ENCODE measurements at places on chromosomes 13 and 19.

GRCh38 chr13:82330499-82330898 is 1551.8 kb downstream of the SLITRK1 start:
- no peak for DNase-seq

DNA sequence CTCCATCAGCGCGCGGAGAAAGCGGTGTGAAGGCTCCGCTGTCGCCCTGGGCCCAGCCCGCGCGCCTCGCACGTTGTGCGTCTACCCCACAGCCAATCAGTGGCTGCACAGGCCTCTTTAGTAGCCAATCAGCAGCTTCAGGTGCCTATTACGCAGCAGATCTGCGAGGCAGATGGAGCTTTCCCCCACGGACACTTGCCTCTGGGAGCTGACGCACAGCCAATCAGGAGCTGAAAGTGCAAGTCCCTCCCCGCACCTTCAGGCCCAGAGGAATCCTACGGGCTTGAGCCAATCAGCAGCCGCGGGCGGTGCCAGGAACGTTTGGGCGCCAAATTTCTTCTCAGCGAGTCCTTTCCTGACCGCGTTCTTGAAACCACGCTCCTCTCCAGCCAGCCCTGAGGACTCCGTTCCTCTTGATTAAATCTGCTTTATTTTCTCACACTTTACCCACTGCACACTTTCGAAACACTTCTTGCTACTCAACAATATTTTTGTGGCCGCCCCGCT is 39.9 kb downstream of the SIGLEC7 start:
- no peak for DNase-seq

- DNase-seq, result no peak
Observed at GRCh38 chr13:95168191-95168590, 133.1 kb downstream of the ABCC4 start.

GRCh38 chr19:33398361-33399060 is 25.0 kb downstream of the CEBPG start:
- DNase-seq, result no peak

DNA sequence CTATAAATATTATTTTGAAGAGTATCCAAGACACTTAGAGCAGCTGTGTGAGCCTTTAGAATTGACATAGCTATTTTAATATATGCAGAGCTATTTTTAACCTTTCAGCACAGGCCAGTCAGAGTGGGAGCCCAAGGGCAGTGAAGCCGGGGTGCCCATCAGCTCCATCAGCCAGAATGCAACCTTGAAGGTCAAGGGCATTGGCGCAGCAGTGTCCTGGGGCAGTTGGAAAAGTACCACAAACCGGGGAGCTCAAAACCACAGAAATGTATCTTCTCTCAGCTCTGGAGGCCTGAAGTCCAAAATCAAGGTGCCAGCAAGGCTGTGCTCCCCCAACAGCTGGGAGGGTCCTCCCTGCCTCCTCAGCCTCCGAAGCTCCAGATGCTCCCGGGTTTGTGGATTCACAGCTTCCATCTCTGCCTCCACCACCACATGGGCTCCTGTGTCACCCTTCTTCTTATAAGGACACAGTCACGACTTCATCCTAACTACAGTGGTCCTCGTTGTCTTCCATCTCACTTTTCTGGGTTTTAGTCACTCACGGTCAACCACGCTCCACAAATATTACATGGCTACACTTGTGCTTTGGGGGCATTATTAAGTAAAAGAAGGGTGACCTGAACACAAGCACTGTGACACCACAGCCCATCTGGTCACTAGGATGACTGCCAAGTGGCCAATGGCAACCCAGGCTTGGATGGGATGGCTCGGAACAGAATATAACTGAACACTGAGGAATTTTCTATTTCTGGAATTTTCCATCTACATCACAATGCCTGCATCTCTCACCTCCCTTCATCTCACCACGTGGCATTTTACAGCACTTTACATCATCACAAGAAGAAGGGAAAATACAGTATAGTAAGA is 15.9 kb upstream of the GAS6 start:
- DNase-seq, result no peak

GRCh38 chr19:8212212-8212611 is 3.0 kb downstream of the CERS4 start:
- DNase-seq, result no peak

DNA sequence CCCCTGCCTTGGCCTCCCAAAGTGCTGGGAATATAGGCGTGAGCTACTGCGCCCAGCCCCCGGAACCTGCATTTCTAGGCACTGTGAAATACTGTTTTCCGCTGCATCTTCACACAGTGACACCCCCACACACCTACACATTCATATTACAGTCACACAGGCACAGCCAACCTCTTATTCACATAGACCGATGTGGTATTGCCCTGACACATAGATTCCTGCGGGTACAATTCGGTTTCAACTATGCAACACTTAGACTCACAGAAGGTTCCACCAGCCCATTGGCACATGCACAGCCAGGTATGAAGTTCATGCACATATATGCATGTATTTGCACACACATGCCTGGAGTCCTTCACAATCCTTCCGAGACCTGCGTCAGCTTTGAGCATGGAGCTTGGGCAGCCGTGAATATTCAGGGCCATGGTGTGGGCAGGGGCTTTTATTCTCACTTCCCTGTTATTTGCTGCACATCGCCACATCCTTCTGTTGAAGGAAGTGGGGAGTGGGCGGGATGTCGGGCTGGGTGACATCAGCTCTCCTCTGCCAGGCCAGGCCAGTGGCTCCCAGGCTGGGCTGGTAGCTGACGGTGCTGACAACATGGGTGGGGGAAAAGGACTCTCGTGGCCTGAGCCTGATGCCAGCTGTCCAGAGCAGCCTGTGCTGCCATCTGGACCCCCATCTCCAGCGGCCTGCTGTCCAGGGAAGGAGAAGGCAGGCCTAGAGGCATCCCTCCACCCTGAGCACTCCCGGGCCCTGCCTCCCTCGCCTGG is 5.4 kb upstream of the CDC37 start:
- no peak for DNase-seq

GRCh38 chr13:81872581-81872980 is 1531.7 kb upstream of the SPRY2 start:
- no peak for DNase-seq

DNA sequence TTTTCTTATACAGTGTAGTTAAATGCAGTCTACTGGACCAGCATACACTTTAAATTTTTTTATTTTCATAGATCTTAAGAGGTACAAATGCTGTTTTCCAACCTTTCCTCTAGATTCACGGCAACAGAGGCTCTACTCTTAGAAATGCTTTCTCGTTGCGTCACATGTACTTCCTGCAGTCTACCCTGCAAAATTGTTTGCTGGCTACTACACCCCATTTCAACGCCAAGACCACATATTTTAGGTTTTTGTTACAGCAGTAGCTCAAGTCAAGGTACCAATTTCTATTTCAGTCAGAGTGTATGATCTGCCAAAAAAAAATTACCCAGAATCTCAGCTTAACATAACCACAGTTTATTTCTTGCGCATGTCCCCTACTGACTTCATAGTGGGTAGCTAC is 94.1 kb downstream of the TNFSF13B start:
- DNase-seq, result no peak

DNA sequence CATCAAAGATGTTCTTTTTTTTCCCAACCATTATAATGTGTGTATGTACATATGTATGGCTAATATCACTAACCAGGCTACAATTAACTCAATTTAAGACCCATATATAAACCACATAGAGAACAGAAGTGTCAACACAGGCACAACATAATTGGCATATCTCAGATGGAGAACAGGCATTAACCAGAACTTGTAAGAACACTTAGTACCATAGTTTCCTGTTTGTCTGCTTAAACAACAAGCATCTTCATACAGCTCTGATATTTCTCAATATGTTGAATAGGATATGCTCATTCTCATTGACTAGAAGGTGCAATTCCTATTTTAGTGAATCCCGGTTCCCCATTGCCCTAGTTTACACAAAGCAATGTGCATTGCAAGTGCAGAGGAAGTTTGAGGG is 116.9 kb upstream of the EDNRB start:
- DNase-seq, result no peak

GRCh38 chr13:22001336-22001735 is 330.5 kb downstream of the FGF9 start:
- DNase-seq, result no peak

GRCh38 chr13:109131698-109132257 is 502.4 kb downstream of the MYO16 start:
- no peak for DNase-seq

DNA sequence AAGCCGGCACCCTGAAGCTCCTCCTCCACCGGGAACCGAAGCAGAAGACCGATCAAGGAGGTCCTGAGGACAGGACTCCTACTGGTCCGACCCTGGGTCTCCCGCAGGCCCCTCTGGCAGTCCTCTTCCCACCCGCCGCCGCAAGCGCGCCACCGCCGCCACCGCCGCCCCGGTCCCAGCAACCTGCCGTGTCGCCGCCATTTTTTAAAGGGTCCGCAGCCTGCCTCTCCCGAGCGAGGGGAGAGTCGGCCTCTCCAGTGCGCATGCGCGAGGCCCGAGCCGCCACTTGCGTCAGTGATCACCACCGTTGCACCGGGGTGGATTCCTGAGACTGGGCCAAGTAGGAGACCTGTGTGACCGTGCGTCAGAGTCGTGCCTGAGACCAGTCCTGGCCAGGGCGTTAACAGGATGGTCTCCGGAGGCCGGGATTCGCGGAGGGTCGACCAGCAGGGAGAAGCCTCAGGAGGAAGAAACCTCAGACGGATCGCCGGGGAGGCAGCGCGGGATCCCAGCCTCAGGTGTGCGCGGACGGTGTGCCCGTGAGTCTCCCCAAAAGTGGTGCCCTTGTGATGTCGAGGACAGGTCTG is 51.6 kb downstream of the ZNF146 start:
- DNase-seq, result no peak

- DNase-seq, result no peak
Observed at GRCh38 chr19:15393963-15394362, 14.4 kb upstream of the AKAP8 start.

DNA sequence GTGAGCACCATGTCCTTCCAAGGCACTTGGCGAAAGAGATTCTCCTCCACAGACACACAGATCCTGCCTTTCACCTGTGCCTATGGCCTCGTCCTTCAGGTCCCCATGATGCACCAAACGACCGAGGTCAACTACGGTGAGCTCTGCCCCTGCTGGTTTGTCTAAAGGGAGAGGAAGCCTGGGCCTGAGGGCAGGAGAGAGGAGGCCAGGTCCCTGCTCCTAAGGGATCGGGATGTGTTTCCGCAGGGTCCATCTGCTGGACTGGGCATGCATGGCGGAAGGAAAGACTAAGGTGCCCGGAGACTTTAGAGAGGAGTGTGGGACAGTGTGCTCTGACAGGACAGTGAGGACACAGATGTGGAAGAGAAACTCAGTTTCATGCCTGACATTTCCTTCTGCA is 7.6 kb downstream of the SERPINE3 start:
- no peak for DNase-seq

GRCh38 chr13:98298599-98298998 is 121.5 kb upstream of the RNF113B start:
- no peak for DNase-seq

DNA sequence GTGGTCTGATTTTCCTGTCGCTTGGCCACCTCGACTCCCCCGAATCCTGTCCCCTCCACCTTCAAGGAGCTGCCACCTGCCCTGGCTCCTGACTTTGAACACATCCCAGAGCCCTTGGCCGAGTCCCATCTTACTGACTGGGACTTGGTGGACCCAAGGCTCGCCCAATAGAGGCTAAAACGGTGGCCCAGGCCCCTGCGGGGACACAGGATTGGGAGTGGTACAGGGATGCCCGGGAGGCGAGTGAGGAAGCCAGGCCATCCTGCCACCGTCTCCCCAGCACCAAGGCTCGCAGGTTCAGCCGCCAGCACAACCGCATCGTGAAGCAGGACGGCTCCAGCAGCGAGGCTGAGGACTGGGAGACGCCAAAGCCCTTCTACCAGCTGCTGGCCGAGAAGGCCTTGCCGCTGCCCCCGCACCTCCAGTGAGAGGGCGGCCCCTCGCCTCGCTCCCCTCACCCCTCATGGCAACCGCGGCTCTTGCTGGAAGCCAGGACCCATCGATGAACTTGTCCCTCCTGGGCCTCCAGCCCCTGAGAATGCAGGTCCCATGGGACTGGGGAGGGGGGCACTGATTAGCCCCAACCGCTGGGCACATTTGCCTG is 5.3 kb downstream of the SIX5 start:
- DNase-seq, result no peak

DNA sequence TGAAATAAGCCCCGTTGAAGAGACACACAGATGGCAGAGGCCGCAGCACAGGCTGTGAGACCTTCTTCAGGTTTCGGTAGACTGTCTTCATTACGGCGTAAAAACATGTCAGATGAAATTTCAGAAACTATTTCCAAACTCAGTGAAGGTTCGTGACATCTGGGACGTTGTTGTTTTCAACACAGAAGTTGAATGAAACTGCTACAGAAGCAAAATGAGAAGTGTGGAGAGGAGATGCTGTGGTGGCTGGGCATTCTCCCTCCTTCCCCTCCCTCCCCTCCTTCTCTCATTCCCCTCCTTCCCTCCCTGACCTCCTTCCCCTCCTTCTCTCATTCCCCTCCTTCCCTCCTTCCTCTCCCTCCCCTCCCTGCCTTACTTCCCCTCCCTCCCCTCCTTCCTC is 113.6 kb downstream of the ATP11A start:
- no peak for DNase-seq

GRCh38 chr13:32887617-32888016 is 128.6 kb upstream of the KL start:
- DNase-seq, result no peak

DNA sequence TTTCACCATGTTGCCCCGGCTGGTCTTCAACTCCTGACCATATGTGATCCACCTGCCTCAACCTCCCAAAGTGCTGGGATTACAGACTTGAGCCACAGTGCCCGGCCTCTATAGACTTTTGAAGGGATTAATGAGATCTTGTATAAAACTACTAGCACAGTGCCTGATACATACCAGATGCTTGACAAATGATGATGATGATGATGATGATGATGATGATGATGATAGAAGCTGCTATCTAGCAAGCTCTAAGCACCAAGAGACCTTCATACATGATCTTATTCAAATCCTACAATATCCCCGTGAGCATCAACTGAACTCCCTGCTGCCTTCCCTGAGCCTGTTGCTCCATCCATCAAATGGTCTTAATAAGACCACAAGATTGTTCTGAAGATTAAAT is 14.4 kb downstream of the CEACAM20 start:
- DNase-seq, result no peak

- no peak for DNase-seq
Observed at GRCh38 chr19:35306473-35307246, 14.7 kb downstream of the MAG start.

GRCh38 chr13:92575777-92576176 is 650.8 kb upstream of the GPC6 start:
- DNase-seq, result no peak

All from stimulated activated CD8-positive, alpha-beta memory T cell treated with anti-CD3 and anti-CD28 coated beads, Interleukin-4, amount 100 ng/mL, for 1 hour (primary cell).